ENCODE measurements at places on chromosomes 1 and 21.

- no peak for DNase-seq
These were observed 45.8 kb downstream of the PRDM16 start for GRCh38 chr1:3114846-3115245.

DNA sequence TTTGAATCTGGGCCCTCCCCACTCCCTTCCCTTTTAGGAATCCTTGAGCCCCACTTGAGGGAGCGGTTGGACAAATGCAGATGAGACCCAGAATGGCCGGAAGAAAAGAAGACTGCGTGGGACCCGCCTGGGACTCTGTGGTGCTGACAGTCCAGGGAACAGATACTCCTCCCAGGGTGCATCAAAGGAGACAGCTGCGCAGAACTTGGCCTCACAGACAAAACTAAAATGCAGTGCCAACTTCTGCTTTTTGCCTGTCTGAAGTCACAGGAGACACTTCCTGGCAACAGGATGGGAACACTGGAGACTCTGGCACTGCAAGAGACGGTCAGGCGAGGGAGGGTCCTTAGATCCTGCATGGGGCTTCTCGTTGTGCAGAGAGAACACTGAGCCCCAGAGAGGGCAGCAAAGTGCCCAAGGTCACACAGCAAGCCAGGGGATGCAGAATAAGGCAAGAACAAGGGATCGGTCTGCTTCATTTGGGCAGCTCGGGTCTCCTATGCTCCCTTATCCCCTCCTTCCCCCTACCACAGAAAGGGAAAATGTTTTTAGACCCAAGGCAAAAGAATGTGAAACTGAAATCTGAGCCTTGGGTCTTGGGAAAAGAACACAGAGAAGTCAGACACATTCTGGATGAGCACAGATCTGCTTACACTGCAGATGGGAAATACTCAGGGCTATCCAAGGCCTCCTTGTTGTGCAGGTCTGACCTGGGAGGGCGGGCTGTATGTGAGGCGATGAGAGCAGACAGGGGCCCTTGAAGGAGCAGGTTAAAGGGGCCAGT is 182.4 kb downstream of the TRABD2B start:
- no peak for DNase-seq

GRCh38 chr1:145884675-145885074 is 991 bp downstream of the ANKRD35 start:
- DNase-seq: no peak

DNA sequence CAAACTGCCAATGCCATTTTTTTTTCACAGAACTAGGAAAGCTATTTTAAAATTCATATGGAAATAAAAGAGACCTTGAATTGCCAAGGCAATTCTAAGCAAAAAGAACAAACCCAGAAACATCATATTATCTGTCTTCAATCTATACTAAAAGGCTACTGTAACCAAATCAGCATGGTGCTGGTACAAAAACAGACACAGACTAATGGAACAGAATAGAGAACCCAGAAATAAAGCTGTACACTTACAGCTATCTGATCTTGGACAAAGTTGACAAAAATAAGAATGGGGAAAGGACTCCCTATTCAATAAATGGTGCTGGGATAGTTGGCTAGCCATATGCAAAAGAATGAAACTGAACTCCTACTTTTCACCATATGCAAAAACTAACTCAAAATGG is 50.5 kb downstream of the RGS4 start:
- DNase-seq: no peak

- no peak for DNase-seq
These were observed 8.9 kb upstream of the MUTYH start for GRCh38 chr1:45348966-45349677.

GRCh38 chr1:61318319-61319125 is 236.2 kb downstream of the NFIA start:
- no peak for DNase-seq

DNA sequence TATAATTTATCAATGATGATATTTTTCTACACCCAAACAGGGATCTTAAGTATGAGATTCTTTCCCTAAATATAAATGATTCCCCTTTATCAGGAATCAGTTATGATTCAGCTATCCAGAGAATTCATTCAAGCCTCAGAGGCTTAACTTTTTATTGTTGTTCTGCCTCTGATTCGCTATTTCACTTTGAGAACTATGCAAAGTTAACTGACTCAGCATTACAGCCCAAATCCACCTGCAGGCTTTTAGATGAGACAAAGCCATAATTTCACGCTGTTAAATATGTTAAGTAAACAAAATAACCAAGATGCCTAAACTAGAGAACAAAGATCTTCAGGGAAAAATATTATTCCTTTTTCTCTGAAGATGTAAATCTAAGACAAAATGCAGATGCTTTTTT is 8.5 kb downstream of the SCYL3 start:
- no peak for DNase-seq

DNA sequence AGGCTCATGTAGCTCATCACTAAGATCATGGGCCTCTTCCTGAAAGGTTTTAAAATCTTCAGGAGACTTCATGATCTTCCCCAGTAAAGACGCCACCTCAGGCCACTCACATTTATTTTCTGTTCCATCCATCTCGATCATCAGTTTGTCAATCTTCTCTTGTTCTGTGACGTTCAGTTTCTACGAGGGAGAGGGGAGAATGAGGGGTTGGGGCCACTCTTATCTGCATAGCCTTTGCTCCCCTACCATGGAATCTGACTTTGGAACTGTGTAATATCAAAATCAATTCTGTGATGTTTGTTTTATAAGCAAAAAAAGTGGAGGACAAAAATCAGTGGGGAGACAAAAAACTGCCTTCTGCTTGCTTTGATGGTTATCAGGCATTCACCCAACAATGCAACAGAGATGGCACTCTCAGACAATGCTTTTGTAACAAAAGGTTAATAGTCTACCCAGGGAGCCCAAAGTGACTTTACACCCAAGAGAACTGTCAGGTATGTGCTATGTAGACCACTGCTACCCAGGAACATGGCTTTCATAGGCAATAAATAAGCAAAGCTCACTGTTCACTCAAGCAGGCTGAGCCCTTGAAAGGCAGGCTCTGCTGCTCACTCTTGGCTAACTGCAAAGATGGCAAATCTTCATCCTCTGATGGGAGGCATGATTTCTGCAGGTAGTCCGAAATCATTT is 10.5 kb downstream of the ENO1 start:
- DNase-seq: no peak

- no peak for DNase-seq
These were observed 3.1 kb downstream of the ADAMTSL4 start for GRCh38 chr1:150552128-150552910.

DNA sequence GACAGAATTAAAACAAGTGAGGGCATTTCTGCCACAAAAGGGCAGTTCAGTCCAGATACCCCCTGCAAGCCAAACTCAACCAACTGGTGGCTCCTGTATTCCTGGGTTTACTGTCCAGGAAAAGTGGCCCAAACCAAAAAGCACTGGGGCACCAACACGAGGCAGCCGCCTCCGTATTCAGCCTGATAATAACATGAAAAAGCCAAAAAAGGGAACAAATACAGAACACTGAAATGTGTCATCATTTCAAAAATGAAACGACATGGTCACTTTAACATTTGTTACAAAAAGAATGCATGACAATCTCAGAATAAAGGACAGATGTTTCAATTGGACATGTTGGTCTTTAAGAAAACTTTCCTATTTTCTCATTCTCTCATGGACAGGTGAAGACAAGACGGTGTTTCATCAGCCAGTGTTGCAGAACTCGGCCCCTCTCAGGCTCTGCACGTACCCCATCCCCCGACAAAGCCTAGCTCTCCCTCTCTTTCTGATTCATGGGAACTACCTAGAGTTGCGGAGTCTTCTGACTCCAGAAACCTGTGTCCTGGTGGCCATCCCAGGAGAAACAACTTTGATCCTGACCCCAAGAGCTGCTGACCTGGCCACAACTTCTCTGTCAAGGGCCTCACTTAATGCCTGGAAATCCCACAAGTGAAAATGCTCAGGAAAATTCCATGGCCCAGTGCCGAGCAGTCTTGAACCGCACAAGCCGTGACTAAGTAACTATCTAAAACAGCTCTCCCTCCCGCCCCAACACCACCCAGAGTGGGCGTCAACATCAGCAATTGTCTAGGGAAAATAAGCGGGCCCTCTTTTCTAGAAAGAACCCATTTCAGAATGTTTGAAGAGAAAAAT is 27.1 kb downstream of the ZBTB17 start:
- DNase-seq: no peak

GRCh38 chr1:92936865-92937264 is 24.4 kb downstream of the DIPK1A start:
- no peak for DNase-seq

- no peak for DNase-seq
These were observed 93.1 kb downstream of the FNBP1L start for GRCh38 chr1:93541045-93541444.

DNA sequence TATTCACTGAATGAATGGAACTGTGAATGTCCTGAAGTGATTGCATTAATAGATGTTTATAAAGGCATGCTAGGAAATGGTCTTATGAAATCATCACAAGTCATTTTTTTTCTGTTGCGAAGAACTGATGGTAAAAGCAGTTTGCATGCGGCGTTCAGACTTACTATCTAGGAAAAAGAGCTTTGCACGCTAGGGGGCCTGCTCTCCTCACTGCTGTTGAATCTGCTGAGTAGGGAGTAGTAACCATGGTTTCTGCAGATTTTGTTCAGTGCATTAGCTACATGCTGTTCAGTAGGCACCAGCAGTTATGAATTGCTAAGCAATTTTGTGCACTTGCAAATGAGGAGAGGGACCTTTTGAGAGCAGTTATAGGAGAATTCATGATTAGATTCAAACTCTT is 57.9 kb downstream of the CENPF start:
- no peak for DNase-seq

DNA sequence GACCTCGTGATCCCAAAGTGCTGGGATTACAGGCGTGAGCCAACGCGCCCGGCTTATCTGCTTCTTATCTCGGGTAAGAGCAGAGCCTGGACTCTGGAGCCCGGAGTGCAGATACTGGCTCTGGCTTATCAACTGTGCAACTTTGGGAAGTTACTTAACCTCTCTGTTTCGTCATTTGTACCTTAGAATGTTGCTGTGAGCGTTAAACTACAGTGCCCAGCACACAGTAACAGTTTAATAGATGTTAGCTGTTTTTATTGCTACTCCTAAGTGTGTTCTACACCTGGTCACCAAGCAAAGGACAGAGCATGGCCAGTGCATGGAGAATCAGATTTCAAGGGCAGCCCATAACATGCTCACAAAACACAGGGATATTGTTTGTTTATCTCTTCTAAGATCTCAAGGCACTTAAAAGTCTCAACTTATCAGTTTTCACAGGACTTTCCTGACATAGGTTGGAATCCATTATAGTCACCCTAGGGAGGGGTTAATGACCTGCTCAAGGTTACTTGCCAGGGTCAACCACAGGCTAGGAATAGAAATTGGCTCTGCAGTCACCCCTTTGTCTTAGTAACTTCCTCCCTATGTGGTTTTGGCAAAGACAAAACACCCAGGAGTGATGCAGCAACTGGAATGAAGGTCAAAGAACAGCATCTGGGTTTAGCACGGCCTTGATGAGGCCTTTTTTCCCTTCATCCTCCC is 22.5 kb upstream of the SRP9 start:
- DNase-seq: no peak

- no peak for DNase-seq
These were observed 51.8 kb downstream of the ANGPTL1 start for GRCh38 chr1:178819123-178819522.

DNA sequence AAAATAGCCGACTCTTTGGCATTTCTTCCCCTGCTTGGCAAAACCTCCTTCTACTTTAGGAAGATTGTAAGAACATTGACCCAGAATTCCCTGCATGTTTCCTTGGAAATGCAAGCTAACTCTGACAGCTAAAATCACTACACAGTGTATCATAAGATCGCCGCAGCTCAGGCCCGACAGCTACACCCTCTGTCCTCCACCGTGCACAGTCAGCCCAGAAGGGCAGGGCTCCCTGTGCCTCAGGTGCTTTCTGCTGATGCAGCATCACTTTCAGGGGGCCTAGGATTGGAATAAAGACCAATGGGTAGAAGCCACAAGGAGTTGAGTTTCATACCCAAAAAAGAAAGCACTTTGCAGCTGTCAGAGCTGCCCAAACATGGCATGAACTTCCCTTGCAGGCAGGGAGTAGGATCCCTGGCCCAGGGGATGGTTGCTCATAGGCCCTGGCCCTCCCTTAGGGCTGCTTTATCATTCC is 145.3 kb downstream of the SEC16B start:
- no peak for DNase-seq

GRCh38 chr1:189499736-189500135 is 977.9 kb downstream of the BRINP3 start:
- no peak for DNase-seq

DNA sequence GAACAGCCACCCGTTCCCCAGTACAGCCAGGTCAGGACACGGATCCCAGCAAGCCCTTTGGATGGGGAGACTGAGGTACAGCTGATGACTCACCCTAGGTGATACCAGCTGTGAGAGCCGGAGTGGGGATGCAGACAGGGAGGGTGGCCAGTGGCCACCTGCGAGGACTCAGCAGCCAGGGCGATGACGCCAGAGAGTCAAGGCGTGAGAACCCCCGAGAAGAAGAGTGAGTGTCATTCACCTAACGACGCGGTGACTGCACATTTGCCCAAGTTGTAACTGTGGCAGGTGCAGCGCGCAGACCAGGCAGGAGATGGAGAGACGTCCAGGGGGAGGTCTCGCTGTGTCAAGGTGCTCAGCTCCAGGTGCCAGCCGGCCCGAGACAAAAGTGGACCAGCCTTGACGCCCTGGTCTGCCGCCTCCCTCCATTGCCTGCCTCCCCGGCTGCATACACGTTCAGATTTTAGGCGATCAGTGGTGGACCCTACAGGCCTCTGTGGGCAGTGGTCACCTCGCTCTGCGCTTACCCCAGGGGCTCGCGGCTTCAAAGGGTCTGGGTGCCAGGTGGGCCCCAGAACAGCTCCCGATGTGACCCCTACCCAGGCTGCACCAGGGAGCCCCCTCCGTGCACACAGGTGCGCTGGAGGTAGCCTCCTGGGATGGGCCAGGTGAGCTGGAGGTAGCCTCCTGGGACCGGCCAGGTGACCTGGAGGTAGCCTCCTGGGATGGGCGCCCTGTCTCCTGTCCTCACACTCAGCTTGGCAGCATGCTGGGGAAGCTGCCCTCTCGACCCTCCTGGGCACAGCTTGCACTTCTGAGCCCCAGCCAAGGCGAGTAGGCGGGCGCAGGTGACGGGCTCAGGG is 11.9 kb downstream of the LRRC3 start:
- DNase-seq: no peak
